ENCODE measurements at places on chromosomes 7 and 10. TPM values are rescaled to one million over a fixed set of nuclear protein-coding genes. Genes with fewer than 3 reads are reported as not detected.

The CCNY gene
- total RNA-seq = 47.8 TPM

- DNase-seq = no peak
Measured at GRCh38 chr7:7972922-7973594, 4.5 kb downstream of the GLCCI1 start.

GRCh38 chr10:124998624-124999291, 56.8 kb downstream of the ZRANB1 start:
- no peak for DNase-seq

DNA sequence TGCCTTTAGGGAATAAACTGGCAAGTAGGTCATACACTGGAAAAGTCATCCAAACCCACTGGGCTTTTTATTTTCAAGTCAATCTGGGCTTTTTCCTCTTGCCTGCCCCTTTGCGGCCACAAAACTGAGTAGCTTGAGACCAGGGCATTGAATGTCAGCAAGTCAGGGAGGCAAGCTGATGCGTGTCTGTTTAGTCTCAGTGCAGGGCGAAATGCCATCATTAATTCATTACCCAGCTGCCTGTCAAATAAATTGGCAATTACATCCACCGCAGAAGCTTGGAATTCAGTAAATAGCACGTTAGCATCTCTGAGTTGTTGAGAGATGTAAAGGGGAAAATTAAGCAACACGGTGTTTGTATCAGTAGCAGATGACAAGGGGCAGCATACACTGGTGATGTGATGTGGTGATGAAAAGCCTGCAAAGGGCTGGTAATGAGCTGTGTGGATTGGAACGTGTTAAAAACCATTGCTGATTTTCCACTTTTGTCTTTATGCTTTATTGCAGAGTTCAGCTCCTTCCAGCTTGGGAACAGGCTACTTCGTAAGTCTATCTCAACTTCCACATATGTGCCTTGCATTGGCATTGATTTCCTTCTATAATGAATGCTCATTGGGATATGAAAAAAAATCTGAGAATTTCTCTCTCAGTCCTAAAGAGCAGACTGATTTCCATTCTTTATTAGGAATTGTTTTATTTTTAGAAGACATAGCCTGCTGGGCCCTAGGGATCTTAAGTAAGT, 535.9 kb downstream of the AUTS2 start:
- no peak for DNase-seq

GRCh38 chr7:157551325-157552070, 214.7 kb downstream of the DNAJB6 start:
- DNase-seq = no peak

- no peak for DNase-seq
Measured at GRCh38 chr7:131556909-131557651, 652 bp upstream of the PODXL start.

DNA sequence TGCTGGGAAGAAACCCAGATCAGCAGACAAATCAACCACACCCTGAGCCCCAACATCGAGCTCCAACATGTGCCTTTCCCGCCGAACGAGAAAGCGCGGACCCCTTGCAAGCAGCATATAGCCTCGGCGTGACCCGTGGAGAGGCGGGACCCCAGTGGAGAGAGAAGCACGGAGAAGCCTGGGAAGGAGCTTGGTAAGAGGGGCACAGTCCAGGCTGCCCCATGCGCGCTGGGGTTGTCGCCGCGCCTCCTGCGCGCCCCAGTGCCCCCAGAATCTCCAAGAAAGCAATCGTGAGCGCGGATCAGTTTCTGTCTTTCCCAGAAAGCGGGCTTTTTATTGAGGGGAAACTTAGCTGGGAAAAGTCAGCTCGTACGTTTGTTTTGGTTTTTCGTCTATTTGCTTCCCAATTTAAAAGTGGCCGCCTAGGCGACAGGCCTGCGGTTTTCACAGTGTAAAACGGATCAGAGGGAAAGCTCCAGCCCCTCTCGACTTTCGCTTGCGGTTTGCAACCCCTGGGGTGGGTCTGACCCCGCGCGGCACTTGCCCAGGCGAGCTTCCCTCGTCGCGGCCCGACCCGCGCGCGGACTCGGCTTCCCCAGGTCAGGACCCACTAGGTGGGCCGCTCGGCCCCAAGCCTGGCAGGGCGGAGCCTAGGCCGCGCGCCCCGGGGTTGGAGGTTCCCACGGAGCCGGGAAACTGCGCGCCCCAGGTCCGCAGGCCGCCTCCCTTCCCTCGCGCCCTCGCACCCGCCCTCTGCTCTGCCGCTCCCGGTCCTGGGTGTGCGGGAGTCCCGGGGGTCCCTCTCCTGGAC, 31.1 kb downstream of the SKIDA1 start:
- no peak for DNase-seq

- DNase-seq = no peak
Measured at GRCh38 chr10:305034-305433, 169.8 kb downstream of the ZMYND11 start.

DNA sequence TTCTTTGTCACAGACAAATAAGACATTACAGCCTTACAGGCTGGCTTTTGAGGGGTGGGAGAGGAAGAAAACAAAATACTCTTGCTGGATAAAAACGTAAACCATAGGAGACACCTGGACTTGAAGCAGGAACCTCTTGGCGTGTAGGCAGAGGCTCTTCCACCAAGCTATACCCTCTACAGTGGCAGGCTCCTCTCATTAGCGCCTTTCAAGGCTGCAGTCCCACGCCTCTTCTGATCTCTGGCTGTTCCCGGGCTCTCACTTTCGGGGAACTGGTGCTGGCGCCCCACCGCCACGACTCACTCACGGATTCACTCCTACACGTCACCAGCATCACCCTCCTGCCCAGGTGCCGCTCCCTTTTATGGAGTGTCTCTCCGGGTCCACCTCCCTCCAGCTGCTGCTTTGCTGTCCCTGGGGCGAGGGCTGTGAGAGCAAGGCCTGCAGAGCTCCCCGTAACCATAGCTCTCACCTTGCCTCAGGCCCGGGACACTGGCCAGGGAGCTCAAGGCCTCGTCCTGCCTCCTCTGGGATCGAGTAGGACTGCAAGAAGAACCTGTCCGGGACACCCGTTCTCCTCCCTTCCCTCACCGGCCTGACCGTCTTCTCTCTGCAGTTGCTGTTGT, 62.6 kb downstream of the ZNF777 start:
- DNase-seq = no peak

The YWHAG gene
- total RNA-seq = 63.4 TPM

The TLX1 gene
- not detected for total RNA-seq

- DNase-seq = no peak
Measured at GRCh38 chr10:53239873-53240272, 467.3 kb upstream of the MBL2 start.

DNA sequence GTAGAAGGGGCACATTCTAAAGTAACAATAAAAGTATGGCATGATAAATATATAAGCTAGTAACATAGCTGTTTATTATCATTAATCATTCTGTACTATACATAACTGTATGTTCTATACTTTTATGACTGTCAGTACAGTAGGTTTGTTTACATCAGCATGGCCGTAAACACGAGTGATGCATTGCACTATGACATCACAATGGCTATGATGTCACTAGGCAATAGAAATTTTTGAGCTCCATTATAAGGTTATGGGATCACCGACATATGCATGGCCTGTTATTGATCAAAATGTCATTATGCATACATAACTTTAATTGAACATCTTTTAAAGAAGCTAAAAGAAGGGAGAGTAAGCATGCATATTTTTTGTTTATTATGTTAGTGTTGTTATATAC, 200.1 kb upstream of the SHH start:
- DNase-seq = no peak

The CHN2 gene
- not detected for total RNA-seq

DNA sequence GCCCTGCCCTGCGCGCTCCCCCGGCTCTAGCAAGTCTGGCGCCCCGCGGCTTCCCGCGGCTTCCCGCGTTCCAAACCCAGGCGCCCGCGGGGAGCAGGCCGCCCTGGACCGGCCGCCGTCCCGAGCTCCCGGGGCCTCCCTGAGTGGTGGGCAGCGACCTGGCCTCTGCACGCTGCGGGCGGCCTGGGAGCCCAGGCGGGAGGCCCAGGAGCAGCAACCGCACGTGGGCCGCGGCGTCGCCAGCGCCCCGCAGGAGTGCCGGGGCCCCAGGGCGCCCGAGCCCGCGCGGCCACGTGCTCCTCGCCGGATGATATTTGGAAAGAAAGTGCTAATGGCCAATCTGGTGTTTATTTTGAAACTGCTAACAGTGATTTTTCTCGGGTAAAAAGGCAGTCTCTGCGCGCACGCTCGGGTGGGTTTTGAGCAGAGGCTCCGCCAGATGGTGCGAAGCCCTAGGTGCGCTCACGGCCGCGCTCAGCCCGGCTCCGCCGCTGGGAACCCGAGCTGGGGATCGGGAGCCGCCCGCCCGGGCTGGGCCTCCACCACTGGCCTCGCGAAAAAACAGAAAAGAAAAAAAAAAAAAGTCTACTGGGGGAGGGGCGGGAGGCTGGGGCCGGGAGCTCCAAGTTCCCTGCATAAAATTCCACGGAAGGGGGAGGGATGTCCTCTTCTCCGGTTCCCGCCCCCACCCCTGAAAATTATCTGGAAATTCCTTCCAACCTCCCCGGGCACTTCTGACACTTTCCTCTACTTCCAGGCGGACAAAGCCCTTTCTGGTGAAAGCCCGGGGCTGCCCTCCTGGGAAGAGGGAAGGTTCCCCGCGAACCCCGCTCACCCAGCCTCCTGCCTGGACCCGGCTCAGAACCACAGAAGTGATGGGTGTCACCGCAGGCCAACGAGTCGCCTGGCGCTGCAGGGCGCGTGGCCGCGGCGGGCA, 4.3 kb downstream of the EBF3 start:
- DNase-seq = no peak

GRCh38 chr7:135166338-135166990, 4.0 kb downstream of the CYREN start:
- no peak for DNase-seq

GRCh38 chr7:88771417-88771816, 11.9 kb downstream of the ZNF804B start:
- no peak for DNase-seq

The FAM221A gene
- total RNA-seq = 4.1 TPM

The NKX2-3 gene
- total RNA-seq = 2.5 TPM

- no peak for DNase-seq
Measured at GRCh38 chr10:101071267-101071884, 9.6 kb downstream of the KAZALD1 start.

DNA sequence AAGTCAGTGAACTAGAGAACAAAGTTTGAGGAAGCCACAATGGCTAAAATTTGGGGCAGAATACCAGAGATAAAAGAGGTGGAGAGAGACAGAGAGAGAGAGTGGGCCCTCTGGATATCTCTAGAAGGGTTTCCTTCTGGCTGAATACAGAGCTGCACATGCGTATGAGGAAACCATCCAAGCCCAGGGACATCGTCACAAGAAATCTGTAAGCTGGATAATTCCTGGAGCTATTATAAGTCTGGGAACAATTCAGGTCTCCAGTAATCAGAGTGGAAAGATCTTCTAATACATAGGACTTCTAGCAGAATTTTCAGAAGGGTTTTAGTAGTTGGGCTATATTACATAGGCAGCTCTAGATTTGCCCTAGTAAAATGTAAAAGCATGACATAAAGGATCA, 415.7 kb upstream of the MTPN start:
- DNase-seq = no peak

GRCh38 chr10:91601212-91601611, 31.7 kb downstream of the PPP1R3C start:
- no peak for DNase-seq

DNA sequence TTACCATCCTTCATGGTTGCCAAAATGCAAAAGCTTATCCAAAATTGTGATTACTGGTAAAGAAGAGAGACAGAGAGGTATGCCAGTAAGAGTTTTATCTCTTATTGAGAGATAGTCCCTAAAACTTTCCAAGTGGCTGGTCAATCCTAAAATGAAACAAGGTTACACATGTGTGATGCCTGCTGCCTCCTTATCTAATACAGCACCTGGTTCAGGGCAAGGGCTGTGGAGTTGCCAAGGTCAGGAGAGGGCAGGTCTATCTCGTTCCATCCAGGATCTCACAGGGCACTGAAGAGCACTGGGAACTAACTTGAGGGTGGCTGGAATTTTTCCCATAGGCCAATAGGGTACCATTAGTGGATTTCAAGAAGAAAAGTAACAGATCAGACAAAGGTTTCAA, 18.3 kb downstream of the VOPP1 start:
- no peak for DNase-seq

DNA sequence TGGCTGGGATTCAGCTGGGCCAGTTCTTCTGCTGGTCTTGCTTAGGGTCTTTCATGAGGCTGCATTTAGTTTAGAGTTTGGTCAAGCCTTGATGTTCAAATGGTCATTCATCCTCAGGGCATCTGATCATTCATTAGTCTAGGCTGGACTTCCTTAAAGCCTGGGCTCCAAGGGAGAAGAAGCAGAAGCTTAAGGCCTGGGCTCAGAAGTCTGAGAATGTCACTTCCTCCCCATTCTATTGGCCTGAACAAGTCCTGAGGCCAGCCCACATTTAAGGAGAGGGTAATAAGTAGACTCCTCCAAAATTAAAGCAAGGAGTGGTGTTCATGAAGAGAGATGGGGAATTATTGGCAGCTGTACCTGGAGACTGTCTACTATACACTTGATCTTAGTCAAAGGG, 193.2 kb upstream of the HABP2 start:
- no peak for DNase-seq

DNA sequence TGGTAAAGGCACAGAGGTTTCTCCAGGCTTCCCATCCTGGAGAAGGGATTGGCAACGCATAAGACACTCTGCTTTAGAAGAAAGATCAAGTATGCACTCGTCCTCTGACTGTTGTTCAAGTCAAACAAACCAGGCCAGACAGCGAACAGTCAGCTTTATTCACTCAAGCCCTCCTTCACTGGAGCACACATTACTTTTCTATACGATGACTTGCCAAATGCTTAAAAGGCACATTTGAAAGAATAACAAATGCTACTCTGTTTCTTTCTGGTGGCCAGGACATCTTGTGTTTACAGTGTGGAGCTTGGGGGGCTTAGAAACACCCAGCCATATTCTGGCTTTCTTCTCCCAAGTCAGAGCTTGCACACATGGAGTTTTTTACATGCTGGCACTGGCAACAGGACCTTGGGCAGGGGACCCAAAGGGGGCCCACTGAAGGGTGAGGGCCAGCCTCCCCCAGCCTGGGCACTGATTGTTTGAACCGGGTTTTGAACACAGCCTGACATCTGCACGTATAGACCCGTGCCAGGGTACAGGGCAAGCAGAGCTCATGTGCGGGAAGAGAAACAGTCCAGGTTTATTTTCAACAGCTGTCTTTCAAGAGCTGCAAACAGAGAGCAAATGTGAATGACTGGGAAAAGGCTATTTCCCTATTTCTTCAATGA, 33.3 kb upstream of the FGFR2 start:
- no peak for DNase-seq

The FAM237B gene
- total RNA-seq = not detected

GRCh38 chr10:78173360-78174015, 139.8 kb downstream of the RPS24 start:
- DNase-seq = no peak

DNA sequence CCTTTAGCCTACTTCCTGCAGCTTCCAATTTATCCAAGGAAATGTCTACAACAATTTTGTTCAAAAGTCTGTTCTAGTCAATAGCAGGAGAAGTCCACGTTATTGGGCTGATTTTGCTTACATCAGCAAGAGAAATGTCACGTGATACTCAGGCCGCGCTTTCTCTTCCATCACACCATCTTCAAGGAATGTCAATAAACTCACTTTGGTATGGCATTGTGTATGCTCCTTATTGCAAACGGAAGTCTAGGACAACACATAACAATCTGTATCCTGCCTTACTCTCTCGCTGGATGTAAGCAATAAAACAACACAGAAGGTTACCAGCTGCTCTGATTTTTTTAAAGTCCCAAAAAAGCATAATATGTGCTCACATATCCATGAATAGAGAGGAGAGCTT, 17.1 kb upstream of the STK17A start:
- no peak for DNase-seq

The PNLIPRP1 gene
- not detected for total RNA-seq

The ENKUR gene
- total RNA-seq = not detected

The RBM48 gene
- total RNA-seq = 3.7 TPM

The ZNF722 gene
- not detected for total RNA-seq

All from Caki2 (cell line).